T-helper 1 cell (primary cell): ENCODE measurements at places on chromosomes 6 and 20.

DNA sequence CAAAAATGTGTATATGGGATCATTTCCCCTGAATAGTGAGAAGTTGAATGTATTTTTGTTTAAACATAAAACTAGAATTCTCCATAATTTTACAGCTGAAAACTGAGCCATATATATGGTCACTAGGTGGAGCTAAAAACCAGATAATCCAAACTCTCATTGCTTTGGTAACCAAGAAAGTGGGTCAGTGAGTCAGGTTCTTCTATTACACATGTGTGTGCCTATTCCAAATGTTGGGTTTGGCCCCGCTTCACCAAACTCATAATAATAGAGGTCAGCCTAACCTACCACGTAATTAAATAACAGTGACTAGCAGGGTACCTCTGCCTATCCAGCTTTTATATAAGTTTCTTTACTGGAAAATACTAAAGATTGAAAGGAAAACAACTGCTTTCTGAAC lies 19.3 kb upstream of the RNGTT start:
- no peak for DNase-seq

DNA sequence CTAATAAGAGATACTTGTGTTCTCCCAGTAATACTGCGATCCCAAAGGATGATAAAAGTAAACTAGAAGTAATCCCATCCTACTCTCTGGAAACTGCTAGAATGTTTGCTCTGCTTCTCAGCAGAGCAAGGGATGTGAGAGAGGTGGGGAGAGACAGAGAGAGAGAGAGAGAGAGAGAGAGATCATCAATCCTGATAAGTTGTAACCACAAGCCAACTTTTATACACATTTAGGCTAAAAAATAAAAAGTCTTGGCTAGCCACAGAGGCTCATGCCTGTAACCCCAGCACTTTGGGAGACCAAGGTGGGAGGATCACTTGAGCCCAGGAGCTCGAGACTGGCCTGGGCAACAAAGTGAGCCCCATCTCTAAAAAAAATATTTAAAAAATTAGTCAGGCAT lies 16.0 kb upstream of the TRIM38 start:
- no peak for DNase-seq

DNA sequence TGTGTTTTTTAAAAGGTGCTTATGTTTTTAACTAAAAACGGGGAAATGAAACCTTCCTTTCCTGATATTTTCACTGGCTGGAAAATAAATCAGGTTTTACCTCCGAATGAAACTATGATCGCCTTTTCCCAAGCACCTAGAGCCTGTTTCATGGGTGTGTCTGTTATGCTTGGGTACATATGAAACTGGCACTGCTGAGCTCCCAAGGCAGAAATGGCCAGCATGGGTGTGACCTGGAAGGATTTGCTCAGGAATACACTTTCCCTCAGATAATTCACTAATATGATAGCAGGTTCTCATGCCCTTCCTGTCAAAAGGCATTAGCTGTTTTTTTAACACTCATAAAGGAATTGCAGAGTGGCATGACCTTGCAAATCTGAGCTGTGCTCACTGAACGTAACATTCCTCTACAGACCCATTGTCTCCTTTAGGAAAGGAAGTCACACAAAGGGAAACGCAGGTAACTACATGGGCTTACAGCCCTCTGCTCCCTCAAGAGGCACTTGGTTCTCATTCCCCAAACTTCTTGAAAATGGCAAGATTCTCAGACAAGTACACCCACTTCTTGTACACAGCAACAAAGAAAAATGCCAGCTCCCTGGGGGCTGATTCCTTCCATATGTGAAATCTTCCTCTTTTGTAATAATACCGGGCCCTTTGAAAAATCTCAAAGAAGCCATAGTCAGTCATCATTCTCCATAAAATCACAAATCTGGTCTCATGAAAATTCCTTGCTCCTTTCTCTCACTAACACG lies 72.7 kb downstream of the METTL24 start:
- no peak for DNase-seq

DNA sequence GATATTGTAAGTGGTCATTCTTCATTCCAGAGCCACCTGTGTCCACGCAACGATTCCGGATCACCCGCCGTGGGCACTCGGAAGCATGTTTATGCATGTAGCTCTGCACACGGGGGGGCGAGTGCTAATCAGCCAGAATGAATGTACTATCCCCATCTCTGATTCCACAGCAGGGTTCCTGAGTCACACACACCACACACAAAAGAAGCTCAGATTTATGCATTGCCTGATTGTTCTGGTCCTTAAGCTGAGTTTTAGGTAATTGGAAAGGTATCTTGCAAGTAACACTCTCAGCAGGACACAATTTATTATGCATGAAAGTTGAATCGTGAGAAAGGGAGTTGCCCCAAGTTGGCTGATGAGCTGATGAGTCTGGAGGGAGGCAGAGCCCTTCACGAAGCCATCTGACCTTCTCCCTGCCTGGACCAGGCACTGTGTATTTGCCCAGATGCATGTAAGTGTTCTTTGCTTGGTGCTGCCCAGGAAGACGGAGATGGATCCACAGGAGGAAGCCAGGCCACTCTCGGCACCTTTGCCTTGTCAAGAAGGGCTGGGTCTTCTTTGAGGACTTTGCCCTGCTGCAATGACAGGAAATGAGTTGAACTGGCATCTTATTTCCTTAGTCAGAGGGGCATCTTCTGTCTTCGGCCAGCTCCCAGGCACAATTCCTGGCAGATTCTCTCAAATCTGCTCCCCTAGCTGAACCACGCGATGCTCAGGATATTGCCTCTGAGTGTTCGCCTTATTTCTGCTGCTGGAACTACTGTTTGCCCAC lies 141.1 kb downstream of the SYNDIG1 start:
- DNase-seq, result no peak

GRCh38 chr6:43951063-43951755 lies 176.0 kb downstream of the MRPL14 start:
- DNase-seq, result no peak

DNA sequence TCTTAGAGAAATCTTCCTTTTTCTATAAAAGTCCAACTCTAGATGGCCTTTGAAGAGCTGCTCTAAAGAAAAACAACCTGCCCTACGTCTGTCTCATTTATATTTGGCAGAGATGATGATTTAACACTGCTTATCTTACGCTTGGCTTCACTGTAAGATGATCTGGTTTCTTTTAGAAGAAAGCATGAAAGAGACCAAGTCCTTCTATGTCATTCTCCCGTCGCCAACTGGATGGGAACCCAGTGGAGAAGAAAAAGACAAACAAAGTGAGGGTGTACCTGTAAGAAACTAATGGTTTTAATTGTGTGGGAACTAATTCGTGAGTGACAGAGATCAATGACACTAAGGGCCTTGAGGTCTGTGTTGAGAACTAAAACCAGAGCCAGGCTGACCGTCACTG lies 92.8 kb downstream of the MBOAT1 start:
- no peak for DNase-seq

DNA sequence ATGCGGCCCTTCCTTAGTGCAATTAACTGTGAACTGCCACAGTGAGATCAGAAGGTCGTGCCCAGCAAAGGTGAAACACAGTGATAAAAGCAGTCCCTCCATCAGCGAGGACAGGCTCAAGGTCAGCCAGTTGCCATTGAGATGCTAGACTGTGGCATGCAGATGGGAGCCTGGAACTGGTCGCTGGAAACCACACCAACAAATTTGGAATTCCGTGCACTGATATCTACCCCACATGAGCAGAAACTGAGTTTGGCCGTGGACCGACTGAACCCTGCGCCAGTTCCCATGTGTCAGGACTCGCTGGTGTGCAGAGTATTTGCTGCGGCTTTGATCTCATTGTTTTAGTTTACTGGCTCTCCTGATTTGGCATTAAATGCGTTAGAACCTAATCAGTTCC lies 125.6 kb upstream of the QKI start:
- DNase-seq, result no peak

DNA sequence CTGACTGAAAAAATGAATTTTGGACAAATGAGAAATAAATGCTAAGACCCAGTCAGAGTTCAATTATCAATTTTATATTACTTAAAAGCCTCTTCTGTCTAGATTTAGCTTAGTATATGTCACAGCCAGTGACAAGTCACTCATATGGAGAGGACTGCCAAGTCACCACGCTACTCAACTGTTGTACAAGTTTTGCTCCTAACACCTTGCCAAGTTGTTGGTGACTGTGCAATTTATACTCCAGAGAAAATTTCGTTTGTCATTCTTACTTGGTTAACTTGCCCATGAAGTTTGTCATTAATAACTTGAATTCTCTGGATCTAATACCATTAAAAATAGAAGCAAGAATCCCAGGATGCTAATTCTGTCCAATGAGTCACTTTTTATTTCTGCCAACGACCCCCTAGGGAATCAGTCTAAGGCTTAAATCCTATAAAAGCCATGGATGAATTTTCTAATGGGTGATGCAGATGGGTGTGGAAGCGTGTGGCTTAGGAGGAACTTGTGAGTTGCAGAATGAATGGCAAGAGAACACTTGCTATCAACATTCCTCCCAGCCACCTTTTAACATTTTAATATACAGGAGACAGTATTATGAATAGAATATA lies 30.4 kb upstream of the FBXO30 start:
- DNase-seq, result no peak

DNA sequence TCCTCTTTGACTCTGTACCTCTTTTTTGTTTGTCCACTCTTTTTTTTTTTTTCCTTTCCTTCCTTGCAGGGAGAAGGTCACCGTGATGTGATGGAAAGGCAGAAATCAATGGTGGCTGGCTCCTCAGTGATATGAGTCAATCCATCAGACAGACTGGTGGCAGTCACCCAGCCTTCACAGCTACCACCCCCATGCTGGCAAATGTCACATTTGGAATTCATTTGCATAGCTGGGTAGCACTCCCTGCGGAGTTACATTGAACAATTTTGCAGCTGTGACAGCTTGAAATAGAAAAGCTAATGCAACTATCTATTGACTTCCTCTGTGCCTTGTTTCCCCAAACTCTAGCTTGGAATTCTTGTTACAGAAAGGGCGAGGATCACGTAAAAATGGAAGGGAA lies 668.4 kb downstream of the C6orf118 start:
- DNase-seq, result no peak

DNA sequence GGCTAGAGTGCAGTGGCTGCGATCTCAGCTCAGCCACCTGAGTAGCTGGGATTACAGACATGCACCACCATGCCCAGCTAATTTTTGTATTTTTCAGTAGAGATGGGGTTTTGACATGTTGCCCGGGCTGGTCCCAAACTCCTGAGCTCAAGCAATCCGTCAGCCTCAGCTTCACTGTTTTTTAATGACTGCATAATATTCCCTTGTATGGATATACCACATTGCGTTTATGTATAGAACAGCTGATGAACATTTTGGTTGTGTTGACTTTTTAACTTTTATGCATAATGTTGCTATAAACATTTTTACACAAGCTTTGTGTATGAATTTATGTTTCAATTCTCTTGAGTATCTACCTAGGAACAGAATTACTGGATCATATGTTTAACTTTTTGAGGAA lies 4.3 kb upstream of the RFX6 start:
- DNase-seq, result no peak

DNA sequence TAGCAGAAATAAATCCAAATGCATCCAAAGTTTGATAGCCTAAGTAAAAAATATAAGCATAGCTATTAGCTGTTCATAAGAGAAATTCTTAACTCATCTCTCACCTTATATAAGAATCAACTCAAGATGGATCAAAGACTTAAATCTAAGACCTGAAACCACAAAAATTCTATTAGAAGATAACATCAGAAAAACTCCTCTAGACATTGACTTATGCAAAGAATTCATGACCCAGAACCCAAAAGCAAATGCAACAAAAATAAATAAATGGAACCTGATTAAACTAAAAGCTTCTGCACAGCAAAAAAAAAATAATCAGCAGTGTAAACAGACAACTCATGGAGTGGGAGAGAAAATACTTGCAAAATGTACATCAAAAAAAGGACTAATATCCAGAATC lies 184.3 kb downstream of the TFAP2A start:
- DNase-seq, result no peak

DNA sequence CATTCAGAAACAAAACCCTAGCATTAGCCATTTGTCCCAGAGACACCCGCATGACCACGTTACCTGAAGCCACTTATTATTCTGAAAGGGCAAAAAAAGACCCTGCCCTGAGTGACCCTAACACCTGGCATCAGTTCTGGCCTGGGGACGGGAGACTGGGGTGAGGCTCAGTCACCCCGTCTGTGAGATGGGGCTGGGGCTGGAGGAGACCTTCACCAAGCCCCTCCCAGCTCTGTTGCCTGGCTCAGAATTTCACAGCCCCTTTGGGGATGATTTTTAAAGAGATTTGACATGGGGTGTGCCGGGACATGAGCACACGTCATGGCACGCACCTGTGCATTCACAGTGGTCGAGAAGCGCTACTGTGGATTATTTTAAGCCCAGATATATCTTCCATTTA lies 1.4 kb upstream of the BPIFB6 start:
- no peak for DNase-seq

DNA sequence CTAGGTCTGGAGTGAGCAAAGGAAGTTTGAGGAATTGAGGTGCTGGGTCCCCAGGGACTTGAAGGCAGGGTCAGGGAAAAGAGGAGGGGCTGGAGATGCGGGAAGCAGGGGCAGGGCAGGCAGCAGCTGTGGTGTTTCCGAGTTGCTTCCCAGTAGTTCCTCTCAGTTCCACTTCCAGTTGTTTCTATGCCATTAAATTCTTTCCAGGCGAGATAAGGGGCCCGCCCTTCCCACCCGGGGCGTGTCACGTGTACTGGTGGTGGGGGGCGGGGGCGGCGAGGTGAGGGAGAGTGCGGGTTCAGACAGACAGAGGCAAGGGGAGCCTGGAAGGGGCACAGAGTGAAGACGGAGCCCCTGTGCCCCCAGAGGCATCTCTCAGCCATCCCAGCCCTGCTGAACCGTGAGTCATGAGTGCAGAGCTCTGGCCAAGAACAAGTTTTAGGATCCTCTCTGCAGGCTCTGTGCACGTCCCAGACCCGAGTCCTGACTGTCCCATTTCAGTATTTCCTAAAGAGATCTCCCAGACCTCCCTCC lies 977 bp downstream of the TNXB start:
- no peak for DNase-seq

DNA sequence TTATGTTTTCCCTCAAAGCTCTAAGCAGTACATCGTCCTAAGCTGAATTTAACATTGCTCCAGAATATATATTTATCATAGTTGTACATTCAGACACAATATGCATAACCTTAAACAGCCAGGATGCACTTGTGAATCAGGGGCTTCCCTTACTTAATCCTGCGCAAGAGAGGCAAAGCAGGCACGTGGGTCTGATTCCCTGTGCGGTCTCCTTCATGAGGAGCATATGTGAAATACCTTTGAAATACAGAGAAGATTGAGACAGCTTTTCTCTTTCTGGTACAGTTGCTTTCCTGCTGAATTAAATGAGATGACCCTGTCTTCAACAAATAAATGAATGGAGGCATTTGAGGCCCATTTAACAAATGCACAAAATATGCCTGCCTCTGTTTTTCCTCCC lies 1.5 kb downstream of the HTR1E start:
- DNase-seq, result no peak

- DNase-seq, result no peak
Measured at GRCh38 chr20:45036044-45036755, 64.7 kb downstream of the KCNS1 start.

- DNase-seq, result no peak
Measured at GRCh38 chr6:153801917-153802316, 237.1 kb upstream of the OPRM1 start.
